ENCODE measurements at places on chromosomes 6 and 20.

DNA sequence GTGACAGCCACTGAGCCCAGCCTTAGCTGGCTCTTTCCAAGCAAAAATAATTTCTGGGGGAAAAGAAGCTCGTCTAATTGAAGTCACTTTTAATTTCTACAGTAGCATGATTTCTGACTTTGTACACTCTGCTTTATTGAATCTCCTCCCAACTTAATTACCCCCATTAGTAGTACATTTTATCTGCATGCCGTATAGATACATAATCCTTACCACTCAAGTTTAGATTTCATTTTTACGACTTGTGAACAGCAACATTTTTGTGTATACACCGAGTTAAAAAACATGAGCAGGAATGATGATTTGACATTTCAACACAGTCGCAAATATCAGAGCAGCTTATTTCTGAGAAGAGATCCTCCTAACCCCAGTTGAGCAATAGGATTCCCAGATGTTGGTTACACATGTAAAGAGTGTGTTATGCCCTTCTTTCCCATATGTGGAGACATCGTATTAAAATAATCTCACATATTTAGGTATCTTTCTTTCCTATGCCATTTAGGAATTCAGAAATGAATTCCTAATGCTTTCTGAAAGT is 127.3 kb upstream of the MTHFD1L start:
- no peak for DNase-seq

- DNase-seq = no peak
These were observed 159.8 kb upstream of the FERMT1 start for GRCh38 chr20:6282642-6283041.

GRCh38 chr20:36604952-36605398 is 604 bp upstream of the RAB5IF start:
- DNase-seq = no peak

DNA sequence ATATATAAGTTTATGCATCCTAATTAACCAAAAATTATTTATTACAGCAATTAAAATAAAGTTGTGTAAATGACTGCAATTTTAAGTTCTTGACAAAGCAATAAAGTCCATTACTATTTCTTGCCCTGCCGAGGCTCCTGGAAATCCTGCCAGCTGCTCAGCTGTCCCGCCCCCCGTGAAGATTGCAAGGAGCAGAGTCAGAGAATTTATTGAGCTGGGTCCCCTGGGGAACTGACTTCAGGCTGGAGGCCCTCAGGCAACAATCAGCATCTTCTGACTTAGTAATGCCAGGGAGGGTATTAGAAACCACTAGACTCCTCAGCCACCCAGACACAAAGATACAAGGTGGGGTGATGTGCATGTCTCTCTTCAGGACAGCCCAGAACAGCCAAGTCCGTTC is 92.3 kb downstream of the EDN3 start:
- no peak for DNase-seq

GRCh38 chr6:41093729-41094128 is 21.0 kb downstream of the NFYA start:
- DNase-seq = no peak

DNA sequence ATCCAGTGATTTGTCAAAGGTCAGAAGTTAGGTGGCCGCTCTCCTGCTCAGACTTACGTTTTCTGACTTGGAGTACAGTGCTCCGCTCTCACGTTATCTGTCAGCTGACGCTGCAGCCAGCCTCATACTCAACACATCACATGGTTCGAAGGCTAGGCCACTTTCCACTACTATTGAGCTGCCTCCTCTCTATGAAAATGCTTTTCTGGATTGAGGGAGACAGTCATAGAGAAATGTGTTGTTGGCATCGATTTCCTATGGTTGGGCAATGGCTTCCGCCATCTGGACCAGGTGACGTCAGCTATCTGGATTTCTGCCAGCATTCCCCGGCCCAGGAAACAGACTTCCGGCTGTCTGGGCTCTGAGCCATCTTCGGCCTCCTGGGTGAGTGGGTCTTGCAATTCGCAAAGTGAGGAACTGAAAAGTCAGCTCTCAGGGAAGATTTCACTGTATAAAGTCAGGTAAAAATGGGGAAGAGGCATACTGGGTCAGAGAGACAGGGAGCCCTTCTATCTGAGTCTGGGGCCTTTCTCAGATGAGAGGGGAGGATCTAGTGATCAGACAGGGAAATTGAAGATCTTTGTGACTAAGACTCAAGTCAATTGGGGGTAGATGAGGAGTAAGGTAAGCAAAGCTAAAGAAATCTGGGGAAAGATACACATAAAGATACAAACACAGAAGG is 37.5 kb upstream of the IER3 start:
- peak; percentile 75 for DNase-seq

- no peak for DNase-seq
These were observed 30.1 kb downstream of the ELMO2 start for GRCh38 chr20:46376196-46376785.

- DNase-seq = no peak
These were observed 101.4 kb upstream of the NHSL1 start for GRCh38 chr6:138600726-138601125.

GRCh38 chr6:8758412-8758811 is 323.1 kb upstream of the SLC35B3 start:
- DNase-seq = no peak

DNA sequence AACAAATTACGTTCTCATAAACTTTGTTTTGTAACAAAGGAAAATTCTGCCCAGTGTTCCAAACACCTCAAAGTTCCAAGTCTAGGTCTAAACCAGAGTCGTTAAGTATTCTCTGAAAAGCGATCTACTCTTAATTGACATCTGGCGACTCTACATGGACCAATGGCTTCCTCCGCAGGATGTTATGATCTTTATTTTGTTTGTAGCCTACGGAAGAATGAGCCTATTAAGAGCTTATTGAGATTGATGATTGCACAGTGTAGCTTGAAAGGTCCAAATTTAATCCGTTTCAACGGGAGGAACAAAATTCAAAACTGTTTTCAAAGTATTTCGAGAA is 61.1 kb downstream of the FAM217A start:
- DNase-seq = peak; percentile 61

GRCh38 chr6:12622566-12622965 is 94.0 kb upstream of the PHACTR1 start:
- DNase-seq = no peak

DNA sequence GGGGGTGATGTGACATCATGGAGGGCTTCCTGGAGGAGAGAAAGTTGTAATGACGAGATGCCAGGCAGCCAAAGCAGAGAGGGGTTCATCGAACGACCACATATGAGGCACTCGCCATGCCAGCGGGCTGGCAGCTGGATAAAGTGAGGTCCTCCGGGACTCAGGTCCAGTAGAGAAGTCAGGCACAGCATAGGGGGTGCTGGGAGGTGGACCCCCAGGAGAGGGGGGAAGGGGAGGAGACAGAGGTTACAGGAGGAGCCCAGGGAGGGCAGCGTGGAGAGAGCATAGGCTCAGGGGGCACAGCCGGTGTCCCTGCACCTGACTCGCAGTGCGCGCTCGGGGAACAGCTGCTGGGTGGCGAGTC is 174.7 kb downstream of the BMP7 start:
- DNase-seq = no peak

DNA sequence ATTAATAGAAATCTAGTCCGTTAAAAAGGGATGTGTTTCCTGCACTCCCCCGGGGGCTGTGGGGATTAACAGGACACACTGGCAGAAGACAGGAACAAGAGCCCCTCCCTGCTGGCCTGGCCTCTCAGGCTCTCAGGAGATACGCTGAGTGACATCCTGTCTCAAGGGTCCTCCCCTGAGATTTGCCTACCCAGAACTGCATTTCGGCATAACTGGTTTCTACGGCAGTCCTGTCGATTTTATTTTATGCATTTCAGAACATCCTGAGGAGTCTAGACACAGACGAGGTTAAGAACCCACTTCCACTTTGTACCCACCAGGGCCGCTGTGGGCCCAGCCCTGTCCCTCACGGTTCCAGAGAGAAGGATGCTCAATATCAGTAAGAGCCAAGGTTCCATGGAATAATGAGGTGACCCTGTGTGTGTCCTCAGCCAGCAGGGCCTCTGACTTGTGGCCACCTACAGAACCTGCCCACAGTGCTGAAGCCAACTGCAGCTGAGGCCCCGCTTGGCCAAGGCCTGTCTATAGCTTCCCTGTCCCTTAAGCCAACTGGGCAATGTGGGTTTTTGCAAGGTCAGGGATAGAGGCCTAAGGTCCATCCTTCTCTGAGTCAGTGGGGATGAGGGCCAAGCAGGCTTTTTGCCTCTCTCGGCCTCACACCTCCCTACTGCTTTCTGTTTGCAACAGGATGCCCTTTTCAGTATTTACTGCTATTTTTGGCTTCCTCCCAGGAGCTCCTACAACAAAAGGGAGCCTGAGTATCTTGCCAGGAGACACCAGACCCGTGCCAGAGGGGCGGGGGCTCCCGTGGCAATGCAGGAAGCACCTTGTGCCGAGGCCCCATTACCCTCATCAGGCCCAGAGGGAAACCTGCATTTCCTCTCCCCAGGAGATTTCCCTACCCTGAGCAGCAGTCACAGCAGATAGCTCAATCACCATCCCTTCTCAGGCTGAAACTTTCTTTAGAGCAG is 14.7 kb downstream of the UQCC2 start:
- DNase-seq = no peak

DNA sequence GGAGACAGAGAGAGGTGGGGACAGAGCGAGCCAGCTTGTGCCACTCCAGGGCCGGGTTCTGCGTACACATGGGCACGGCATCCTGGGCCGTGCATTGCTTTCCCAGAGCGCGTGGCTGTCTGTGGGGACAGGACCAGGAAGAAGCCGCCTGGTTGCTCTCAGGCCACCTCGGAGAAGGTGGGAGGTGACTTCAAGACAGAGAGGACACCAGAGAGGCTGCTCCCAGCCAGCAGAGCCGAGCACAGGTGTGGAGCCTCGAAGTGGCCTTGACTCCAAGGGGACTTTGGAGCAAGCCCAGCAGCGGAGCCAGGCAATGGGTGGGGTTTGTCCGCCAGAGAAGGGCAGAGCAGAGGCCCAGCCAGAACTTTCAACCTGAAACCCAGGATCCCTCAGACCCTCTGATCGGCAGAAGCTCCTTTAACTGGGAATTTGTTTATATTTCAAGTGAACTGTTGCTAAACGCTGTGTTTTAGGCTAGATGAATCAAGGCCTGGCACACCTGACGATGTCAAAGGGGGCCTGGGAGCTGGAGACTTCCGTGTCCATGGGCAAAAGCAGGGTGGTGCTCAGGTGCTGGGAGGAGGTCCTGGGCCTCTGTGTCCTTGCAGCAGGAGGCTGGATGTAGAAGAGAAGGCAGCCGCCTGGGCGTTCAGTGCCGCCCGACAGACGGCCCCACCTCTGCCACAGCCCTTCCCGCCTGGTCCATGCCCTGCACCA is 262.1 kb downstream of the DLL1 start:
- no peak for DNase-seq

GRCh38 chr20:49580813-49581174 is 12.9 kb upstream of the PTGIS start:
- DNase-seq = no peak

- DNase-seq = no peak
These were observed 485 bp downstream of the ADISSP start for GRCh38 chr20:3767110-3767426.

GRCh38 chr6:97176468-97176867 is 106.5 kb downstream of the MMS22L start:
- no peak for DNase-seq

- DNase-seq = no peak
These were observed 9.2 kb downstream of the TGM3 start for GRCh38 chr20:2305029-2305428.

- no peak for DNase-seq
These were observed 44.8 kb downstream of the STK4 start for GRCh38 chr20:45011108-45011526.

DNA sequence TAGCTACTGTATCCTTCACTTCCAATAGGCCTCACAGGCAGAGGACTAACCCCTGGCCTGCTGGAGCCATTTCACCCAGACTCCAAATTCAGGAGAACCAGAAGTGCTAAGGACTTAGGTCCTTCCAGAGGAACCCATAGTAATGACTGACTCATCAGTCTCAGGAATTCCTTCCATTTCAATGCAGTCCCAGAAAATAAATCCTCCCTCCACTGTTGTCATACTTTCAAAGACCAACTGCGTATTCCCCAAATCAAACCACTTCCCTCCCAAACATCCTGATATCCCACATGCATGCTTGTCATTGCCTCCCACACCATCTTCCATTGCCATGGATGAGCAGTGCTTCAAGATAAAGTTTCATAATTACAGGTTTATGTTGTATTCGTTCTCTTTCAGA is 31.8 kb upstream of the NT5E start:
- no peak for DNase-seq

- DNase-seq = peak; percentile 55
These were observed 101.8 kb downstream of the EPHA7 start for GRCh38 chr6:93317592-93317991.

GRCh38 chr6:98931696-98932095 is 16.1 kb downstream of the FBXL4 start:
- no peak for DNase-seq

DNA sequence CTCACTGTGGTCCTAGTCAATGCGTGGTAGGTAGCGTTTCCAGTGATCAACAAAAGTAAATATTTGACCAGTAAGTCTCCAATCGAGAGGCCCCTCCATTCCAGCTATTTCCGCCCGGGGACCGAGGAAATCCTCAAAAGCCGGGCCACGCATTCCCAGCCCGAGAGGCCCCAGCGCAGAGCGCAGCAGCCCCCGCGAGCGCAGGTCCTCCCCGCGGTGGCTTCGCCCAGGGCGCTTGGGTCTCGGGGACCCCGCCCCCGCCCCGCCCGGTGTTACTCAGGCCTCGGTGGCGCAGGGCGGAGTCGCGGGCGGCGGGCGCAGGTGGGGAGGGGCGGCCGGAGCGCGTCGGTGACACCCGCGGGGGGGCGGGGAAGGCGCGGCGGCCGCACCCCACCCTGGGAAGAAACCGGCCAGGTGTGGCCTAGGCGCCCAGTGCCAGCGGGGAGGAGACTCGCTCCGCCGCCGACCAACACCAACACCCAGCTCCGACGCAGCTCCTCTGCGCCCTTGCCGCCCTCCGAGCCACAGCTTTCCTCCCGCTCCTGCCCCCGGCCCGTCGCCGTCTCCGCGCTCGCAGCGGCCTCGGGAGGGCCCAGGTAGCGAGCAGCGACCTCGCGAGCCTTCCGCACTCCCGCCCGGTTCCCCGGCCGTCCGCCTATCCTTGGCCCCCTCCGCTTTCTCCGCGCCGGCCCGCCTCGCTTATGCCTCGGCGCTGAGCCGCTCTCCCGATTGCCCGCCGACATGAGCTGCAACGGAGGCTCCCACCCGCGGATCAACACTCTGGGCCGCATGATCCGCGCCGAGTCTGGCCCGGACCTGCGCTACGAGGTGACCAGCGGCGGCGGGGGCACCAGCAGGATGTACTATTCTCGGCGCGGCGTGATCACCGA is at the start of gene DSP:
TSS of gene DSP (plus strand) at position 497 of the 890 bp plus-strand sequence. CDS start at position 742, 245 bp downstream.
- no peak for DNase-seq

DNA sequence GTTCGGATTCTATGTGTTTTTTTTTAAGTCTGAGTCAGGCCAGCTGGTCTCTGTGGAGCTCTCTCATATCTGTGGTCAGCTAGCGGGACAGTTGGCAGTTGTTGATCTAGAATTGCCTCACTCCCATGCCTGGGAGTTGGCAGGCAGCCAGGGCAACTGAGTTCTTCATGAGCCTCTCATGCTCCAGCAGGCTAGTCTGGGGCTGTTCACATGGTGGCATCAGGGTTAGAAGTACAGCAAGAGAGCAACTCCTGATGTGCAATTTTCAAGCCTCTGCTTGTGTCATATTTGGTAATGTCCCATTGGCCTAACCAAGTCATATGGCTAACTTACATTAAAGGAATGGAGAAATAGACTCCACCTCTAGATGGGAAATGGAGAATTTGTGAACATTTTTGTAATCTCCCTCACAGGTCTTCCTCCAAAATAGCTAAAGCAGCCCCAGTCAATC is 6.7 kb upstream of the IFT52 start:
- DNase-seq = no peak

- DNase-seq = no peak
These were observed 3.5 kb downstream of the ZFAND3 start for GRCh38 chr6:37822851-37823682.

Measured in NCI-H524 treated with DMSO at 0.1 percent for 48 hours (cell line).